Activated CD8-positive, alpha-beta memory T cell treated with anti-CD3 and anti-CD28 coated beads for 24 hours (primary cell): ENCODE measurements at places on chromosomes 6 and 20.
A peak's percentile ranks its signal among the peaks of the same experiment; 100 is the strongest.

GRCh38 chr6:24961852-24962251, 26.1 kb upstream of the RIPOR2 start:
- no peak for DNase-seq

DNA sequence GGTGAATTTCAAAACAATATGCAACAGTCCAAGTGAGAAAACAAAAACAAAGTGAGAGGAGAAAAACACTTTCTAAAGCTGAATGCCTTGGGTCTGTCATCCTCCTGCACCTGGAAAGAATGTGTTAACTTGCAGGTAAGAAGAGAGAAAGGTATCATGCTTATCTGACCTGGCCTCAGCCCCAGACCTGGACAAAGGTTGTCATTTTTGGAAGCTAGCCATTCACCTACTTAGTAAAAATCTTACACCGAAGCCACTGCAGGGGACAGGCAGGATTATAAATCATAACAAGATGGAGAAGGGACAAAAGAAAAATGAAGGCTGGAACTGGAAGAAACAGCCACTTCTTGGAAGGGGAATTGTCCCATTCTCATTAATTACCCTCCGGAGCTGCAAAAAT, 69.4 kb downstream of the GFOD1 start:
- DNase-seq, result no peak

- DNase-seq, result no peak
Observed at GRCh38 chr20:62637110-62637509, 5.2 kb upstream of the SLCO4A1 start.

- DNase-seq, result no peak
Observed at GRCh38 chr6:28810659-28811053, 113.1 kb downstream of the TRIM27 start.

GRCh38 chr6:120873125-120873865, 461.0 kb downstream of the TBC1D32 start:
- DNase-seq, result no peak

GRCh38 chr6:153476243-153476642, 345.2 kb upstream of the RGS17 start:
- no peak for DNase-seq

GRCh38 chr6:91788501-91788900, 1201.6 kb upstream of the MAP3K7 start:
- DNase-seq, result no peak

- DNase-seq, result no peak
Observed at GRCh38 chr6:150717419-150717818, 117.7 kb downstream of the PLEKHG1 start.

- DNase-seq, result peak; percentile 92
Observed at GRCh38 chr6:109094416-109095035, at the start of gene SESN1. Gene SESN1 (minus strand): TSS chr6:109094846. CDS start chr6:109094073, 773 bp downstream.

GRCh38 chr6:4518506-4518905, 257.7 kb upstream of the CDYL start:
- DNase-seq, result no peak

GRCh38 chr20:58718121-58718563, 25.5 kb downstream of the NPEPL1 start:
- peak; percentile 40 for DNase-seq

GRCh38 chr20:20344476-20344875, 23.4 kb upstream of the INSM1 start:
- no peak for DNase-seq

DNA sequence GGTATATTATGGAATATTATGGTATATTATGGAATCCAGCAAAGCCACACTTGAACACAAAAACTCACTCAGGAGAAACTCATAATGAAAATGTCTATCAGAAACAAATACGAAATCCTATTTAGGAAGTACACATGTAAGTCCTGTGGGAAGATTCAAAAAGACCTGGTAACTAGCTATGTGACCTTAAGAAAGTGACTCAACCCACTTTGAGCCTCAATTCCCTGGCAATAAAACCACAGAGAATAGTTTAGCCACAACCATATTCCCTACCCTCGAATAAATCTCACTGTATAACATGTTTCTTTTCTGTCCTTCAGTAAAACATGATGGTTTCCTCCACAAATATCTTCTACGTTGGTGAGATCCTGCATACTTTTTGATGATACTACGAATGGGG, 56.4 kb downstream of the ZMYND8 start:
- no peak for DNase-seq

DNA sequence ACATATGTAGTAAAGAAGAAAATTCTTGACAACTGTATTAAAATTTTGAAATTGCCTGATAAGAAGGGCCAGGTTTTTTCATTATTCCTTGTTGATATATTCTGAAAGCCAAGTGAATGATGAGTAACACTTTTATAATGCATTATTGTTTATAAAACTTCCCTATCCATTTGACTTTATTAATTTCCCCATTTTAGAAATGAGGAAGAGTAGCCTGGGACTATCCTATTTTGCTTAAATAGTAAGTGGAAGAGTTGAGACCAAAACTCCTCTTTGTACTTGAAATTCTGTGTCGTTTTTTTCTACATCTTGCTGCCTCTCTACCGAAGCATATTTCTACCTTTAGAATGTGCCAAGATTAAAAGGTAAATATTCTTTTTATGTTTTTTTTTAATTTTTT, 39.7 kb downstream of the TRMT11 start:
- DNase-seq, result no peak

DNA sequence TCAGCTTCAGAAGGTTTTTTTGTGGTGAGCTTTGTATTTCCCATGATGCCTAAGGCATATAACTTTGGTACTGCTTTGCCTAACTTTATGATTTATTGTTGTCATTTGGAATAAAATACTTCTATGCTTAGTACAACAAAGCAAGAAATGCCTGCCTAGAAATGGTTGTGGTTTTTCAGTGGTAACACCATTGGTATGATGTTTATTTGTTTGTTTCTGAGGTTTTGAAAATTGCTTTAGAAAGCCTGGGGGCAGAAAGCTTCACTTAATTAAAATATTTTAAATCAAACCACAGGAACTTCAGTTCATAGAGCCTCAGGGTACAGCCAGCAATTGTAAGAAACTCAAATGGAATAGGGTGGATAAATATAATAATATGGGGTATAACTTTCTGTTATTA, 351.2 kb upstream of the MAP3K7 start:
- DNase-seq, result no peak

- DNase-seq, result no peak
Observed at GRCh38 chr20:11027224-11027623, 353.4 kb upstream of the JAG1 start.

GRCh38 chr6:82970839-82971238, 94.8 kb downstream of the UBE3D start:
- no peak for DNase-seq

- DNase-seq, result no peak
Observed at GRCh38 chr6:21005816-21006570, 471.7 kb downstream of the CDKAL1 start.

- DNase-seq, result no peak
Observed at GRCh38 chr6:4620284-4621151, 155.7 kb upstream of the CDYL start.

DNA sequence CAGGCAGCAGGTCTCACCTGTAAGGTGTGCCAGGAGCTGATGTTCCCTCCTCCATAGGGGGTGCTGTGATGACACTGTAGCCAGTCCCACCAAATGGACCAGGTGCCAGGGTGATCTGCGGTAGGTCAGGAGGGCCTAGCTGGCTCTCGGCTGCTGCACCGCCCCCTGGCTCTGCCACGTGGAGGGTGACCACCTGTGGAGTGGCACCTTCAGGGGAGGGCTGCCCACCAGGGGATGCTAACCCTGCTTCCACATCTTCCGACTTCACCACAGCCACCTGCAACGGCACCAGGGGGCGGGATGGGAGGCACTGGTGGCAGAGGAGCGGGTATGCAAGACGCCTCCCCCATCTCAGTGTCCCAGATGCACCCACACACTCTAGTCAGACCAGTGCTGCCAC, 18.3 kb downstream of the ZNF335 start:
- no peak for DNase-seq

- no peak for DNase-seq
Observed at GRCh38 chr6:21845439-21846140, 252.0 kb downstream of the SOX4 start.

DNA sequence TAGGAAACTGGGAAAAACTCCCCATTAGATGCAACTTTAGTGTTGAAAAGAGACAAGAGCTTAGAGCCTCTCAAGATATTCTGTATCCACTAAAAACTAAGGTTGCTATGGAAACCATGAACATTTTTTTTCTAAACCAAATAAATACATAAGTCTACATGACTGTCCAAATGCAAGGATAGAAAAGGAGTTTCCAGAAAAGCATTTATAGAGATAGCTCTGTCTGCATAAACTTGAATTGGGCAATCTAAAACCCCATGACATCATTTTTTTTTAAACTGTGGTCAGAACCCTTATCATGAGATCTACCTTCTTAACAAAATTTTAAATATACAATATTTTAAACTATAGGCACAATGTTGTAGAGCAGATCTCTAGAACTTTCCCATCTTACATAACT, 36.4 kb upstream of the FAM83B start:
- DNase-seq, result no peak

GRCh38 chr6:13515912-13516311, 28.5 kb upstream of the GFOD1 start:
- DNase-seq, result no peak

DNA sequence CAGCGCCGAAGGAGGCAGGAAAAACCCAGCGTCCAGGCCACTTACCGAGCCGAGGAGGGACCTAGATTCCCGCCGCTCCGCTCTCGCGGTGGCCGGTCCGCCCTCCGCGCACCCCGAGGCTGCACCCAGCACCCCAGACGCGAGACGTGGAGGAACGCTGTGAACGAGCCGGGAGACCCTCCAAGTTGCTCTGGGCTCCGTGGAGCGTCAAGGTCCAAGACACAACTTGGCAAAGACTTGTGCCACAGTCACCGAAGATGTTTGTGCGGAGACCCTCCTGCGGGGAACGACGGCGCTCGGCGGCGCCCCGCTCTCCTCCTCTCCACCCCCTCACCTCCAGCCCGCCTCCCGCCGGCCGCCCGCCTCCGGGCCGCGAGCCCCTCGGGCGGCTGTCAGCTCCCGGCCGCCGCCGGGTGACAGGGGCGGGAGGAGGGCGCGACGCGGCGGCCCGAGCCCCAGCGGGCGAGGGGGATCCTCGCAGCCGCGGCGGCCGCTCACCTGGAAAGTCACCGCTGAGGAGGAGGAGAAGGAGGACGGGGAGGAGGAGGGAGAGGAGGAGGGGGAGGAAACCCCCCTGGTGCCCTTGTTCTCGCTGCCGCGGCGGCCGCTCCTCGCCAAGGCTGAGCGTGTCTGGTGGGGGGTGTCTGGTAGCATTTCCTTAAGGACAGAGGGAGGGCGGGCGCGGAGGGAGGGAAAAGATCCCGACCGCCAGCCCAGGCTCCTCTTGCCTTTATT, 637 bp upstream of the HIVEP2 start:
- peak; percentile 84 for DNase-seq

- DNase-seq, result no peak
Observed at GRCh38 chr6:55512904-55513303, 66.1 kb downstream of the HMGCLL1 start.

GRCh38 chr6:163457637-163458561, 43.4 kb downstream of the QKI start:
- no peak for DNase-seq

GRCh38 chr6:146545581-146545980, 1.9 kb downstream of the RAB32 start:
- no peak for DNase-seq

DNA sequence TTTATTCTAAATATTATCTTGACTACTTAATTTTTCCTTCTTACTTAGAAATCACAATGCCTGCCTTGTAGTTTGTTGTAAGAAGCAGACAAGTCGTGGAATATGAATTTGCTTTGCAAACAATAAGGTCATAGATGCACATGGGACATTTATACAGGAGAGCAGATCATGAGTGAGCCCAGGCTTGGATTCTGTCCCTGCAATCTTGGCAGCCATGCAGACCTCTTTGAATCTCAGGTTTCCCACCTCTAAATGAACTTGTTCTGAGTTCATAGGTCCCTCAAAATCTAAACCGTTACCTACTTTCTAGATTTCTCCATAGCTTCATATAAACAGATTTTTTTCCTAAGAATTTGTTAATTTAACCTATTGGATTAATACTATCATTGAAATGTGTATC, 19.5 kb downstream of the KIAA0408 start:
- no peak for DNase-seq

DNA sequence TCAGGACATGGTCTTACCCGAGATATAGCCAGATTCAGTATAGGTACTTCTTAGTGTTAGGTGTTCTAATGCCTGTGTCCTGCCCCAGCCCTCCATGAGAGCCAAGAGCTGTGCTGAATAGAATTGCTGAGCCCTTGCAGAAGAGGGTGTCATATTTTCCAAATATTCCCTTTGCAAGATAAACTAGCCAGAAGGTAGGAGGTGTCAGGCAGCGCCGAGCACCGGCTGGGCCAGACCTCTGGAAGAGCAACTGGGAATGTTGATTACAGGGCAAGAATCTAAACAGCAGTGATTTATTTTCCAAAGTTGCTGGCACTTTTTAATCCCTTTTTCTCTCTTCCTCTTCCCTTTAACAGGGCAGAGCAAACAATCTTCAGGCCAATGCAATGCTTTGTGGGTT, 37.1 kb upstream of the EZR start:
- DNase-seq, result peak; percentile 38

DNA sequence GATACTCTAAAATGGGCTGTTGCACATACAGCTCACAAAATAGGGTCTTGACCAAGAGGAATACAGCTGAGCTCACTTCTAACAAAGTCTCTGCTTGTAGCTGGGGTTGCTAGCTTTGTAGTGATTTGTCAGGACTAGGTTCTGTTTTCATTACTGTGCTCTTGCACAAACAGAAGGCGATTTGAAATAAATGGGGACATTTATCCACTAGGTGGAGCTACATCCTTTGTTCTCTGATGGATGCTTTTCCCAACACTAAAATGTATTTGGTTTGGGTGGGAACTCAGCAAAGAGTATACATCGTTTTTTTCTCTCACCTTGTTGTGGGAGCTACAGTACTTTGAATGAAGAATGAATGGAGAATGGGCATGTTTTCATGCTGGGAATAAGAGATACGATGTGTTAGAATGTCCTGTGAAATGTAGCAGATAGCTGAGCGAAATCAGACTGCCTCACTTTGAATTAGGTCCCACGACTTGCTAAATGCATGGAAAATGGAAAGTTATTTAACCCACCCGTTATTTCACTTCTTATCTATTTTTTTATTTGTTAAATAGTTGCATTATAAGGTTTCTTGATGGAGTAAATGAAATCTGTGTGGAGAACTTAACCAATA, 494.7 kb upstream of the MAP3K7 start:
- no peak for DNase-seq

DNA sequence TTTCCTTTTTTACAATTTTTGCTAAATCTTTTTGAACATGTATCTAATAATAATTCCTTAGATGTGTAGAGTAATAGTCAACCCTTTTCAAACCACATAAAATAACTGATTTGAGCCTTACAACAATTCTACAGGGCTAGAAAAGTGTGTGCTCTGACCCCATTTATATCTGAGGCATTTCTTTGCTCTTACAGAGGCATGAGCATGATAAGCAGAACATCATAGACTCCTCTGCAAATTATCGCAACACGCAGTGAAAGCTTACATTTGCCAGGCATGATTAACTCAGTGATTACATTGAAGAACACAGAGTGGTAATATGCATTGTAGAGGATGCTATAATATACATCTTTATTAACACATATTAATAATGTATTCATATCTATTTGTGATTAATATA, 120.4 kb downstream of the SIM1 start:
- DNase-seq, result no peak

GRCh38 chr20:41304424-41305079, 13.0 kb downstream of the ZHX3 start:
- no peak for DNase-seq

- no peak for DNase-seq
Observed at GRCh38 chr6:154370545-154370944, 13.9 kb upstream of the IPCEF1 start.

- peak; percentile 75 for DNase-seq
Observed at GRCh38 chr6:32943864-32944649, 3.2 kb upstream of the HLA-DMB start.

- no peak for DNase-seq
Observed at GRCh38 chr6:68716620-68717019, 81.5 kb downstream of the ADGRB3 start.
